ENCODE measurements at places on chromosomes 11 and 22. TPM values are rescaled to one million over a fixed set of nuclear protein-coding genes. Genes with fewer than 3 reads are reported as not detected.

- no peak overlapping the region for H3K4me3 ChIP-seq
- H3K27me3 ChIP-seq = no peaks in the 10 kb centered on the region
- H3K36me3 ChIP-seq = no peaks in the 10 kb centered on the region
- peaks cover under 1% of the 10 kb centered on the region for H3K4me1 ChIP-seq
Observed at GRCh38 chr22:48417225-48418070, 1410.2 kb downstream of the BRD1 start.

DNA sequence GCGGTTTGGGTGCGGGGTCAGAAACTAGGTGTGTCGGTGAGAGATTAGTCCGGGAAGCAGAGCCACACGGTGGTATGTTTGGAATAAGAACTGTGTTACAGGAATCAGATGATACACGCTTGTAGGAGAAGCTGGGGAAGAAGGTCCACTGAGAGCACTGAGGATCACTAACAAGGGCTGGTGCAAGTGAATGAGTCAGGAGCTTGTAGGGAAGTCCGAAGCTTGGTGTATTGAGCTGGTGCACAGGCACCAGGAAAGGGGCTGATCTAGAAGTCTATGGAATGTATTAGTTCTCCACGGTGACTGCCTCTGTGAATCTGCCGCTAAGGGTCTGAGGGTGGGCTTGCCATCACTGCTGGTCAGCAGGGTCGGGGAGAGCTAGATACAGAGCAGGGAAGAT, 18.8 kb upstream of the GRK3 start:
- no peak overlapping the region for H3K4me3 ChIP-seq
- DNase-seq = no peak
- H3K4me1 ChIP-seq = peaks cover 15% of the 10 kb centered on the region
- H3K36me3 ChIP-seq = no peaks in the 10 kb centered on the region
- no peaks in the 10 kb centered on the region for H3K27me3 ChIP-seq
- no peak overlapping the region for H3K27ac ChIP-seq

Gene CEND1
- 0.21 TPM for total RNA-seq

- peaks cover 14% of the 10 kb centered on the region for H3K4me1 ChIP-seq
- no peak within 1 kb of the TSS for H3K4me3 ChIP-seq
- DNase-seq = no peak
- no peaks in the 10 kb centered on the region for H3K27me3 ChIP-seq
Observed at GRCh38 chr11:72105888-72106287, at the start of gene TOMT. TSS of gene TOMT (plus strand) at chr11:72105924. CDS start at chr11:72105952, 28 bp downstream.

DNA sequence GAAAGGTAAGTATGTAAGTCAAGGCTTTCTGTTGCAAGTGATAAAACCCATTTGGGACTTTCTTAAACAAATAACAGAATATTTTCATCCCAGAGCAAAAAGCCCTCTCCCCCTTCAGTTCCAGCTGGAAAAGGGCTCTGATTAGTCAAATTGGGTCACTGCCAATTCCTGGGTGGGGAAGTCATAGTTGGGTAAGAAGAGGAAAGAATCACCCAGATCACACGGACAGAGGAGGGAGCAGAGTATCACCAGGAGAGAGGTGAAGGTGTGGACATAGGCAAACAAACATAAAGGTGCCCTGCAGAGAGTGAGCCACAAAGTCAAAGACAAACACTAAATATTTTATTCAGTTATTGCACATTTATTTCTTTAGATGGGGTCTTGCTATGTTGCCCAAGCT, 36.3 kb upstream of the SORL1 start:
- H3K4me3 ChIP-seq = no peak overlapping the region
- H3K4me1 ChIP-seq = no peaks in the 10 kb centered on the region
- H3K36me3 ChIP-seq = no peaks in the 10 kb centered on the region

Gene ART5
- total RNA-seq = not detected
